ENCODE measurements at places on chromosomes 13 and 19. TPM values are rescaled to one million over a fixed set of nuclear protein-coding genes. Genes with fewer than 3 reads are reported as not detected.

GRCh38 chr13:30526612-30527495 lies 61.1 kb upstream of the HMGB1 start:
- no peak for DNase-seq
- no peaks in the 10 kb centered on the region for H3K36me3 ChIP-seq
- no peak overlapping the region for H3K4me3 ChIP-seq
- H3K27me3 ChIP-seq, result no peaks in the 10 kb centered on the region
- no peak overlapping the region for H3K27ac ChIP-seq

DNA sequence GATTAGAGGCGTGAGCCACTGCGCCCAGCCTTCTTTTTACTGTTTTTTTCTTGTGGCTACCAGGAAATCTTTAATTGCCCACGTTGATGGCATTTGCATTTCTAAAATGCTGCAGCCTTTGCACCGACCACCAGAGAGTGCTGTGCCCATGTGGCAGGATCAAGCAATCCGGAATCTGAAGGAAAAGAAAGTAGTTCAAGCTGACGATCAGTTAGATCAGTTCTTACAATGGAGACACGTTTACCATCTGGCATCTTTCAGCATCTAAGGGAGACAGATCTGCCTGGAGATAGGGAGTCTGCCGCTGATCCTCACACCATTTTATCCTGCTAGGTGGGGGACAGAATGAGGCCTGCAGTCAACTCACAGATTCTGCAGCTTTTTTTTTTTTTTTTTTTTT lies 19.9 kb downstream of the TINCR start:
- no peak overlapping the region for H3K27ac ChIP-seq
- no peak for DNase-seq
- H3K4me1 ChIP-seq, result peaks cover 7% of the 10 kb centered on the region
- H3K4me3 ChIP-seq, result no peak overlapping the region

DNA sequence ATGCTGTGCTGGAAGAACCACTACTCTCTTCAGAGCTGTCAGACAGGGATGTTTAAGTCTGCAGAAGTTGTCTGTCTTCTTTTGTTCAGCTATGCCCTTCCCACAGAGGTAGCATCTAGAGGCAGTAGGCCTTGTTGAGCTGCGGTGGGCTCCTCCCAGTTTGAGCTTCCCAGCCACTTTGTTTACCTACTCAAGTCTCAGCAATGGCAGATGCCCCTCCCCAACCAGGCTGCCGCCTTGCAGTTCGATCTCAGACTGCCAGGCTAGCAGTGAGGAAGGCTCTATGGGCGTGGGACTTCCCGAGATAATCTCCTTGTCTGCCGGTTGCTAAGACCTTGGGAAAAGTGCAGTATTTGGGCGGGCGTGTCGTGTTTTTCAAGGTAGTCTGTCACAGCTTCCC lies 42.1 kb upstream of the UQCRFS1 start:
- H3K27me3 ChIP-seq, result no peaks in the 10 kb centered on the region
- H3K4me3 ChIP-seq, result no peak overlapping the region
- no peaks in the 10 kb centered on the region for H3K36me3 ChIP-seq
- H3K27ac ChIP-seq, result no peak overlapping the region
- DNase-seq, result no peak

RASAL3 gene
- total RNA-seq, result 0.57 TPM

DNA sequence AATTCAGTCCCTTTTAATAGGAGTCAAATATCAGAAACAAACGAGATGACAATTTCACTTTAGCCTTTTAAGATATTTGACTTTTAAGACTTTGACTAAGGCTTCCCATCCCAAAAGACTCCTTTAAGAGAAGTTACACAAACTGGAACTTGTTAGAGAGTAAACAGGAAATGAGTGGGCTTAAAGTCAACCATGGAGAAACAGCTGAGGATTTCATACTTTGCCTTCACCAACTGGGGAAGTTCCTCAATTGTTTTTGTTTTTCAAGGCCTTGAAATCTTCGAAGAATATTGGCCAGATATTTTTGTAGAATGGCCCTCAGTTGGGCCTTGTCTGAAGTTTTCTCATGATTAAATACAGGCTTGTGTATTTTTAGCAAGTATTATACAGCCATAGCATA lies 227.3 kb downstream of the POU4F1 start:
- no peaks in the 10 kb centered on the region for H3K4me1 ChIP-seq
- H3K27ac ChIP-seq, result no peak overlapping the region
- DNase-seq, result no peak
- no peak overlapping the region for H3K4me3 ChIP-seq
- H3K27me3 ChIP-seq, result no peaks in the 10 kb centered on the region

KLK4 gene
- 0.84 TPM for total RNA-seq

- no peak overlapping the region for H3K27ac ChIP-seq
- no peaks in the 10 kb centered on the region for H3K4me1 ChIP-seq
- H3K4me3 ChIP-seq, result no peak overlapping the region
- DNase-seq, result no peak
- H3K36me3 ChIP-seq, result no peaks in the 10 kb centered on the region
Observed at GRCh38 chr13:30038884-30039283, 188.5 kb upstream of the UBL3 start.

RPS28 gene
- 2,379 TPM for total RNA-seq

ZNF574 gene
- total RNA-seq, result 24.6 TPM

- H3K4me3 ChIP-seq, result no peak overlapping the region
- no peak overlapping the region for H3K27ac ChIP-seq
- H3K4me1 ChIP-seq, result no peaks in the 10 kb centered on the region
- no peak for DNase-seq
- H3K27me3 ChIP-seq, result no peaks in the 10 kb centered on the region
Observed at GRCh38 chr13:43608400-43609137, 178.2 kb downstream of the ENOX1 start.

- H3K27ac ChIP-seq, result no peak overlapping the region
- H3K4me3 ChIP-seq, result no peak overlapping the region
- peak; percentile 15 for DNase-seq
- H3K36me3 ChIP-seq, result no peaks in the 10 kb centered on the region
Observed at GRCh38 chr13:98910501-98910951, 67.3 kb downstream of the DOCK9 start.

GRCh38 chr13:60945396-60945795 lies 470.3 kb downstream of the PCDH20 start:
- H3K27me3 ChIP-seq, result no peaks in the 10 kb centered on the region
- no peaks in the 10 kb centered on the region for H3K36me3 ChIP-seq
- no peaks in the 10 kb centered on the region for H3K4me1 ChIP-seq
- no peak overlapping the region for H3K27ac ChIP-seq
- H3K4me3 ChIP-seq, result no peak overlapping the region

GRCh38 chr19:35279985-35280821 lies 2.1 kb upstream of the HAMP start:
- H3K4me1 ChIP-seq, result no peaks in the 10 kb centered on the region
- no peak for DNase-seq
- no peaks in the 10 kb centered on the region for H3K27me3 ChIP-seq
- H3K4me3 ChIP-seq, result no peak overlapping the region

IFNL1 gene
- not detected for total RNA-seq

DNA sequence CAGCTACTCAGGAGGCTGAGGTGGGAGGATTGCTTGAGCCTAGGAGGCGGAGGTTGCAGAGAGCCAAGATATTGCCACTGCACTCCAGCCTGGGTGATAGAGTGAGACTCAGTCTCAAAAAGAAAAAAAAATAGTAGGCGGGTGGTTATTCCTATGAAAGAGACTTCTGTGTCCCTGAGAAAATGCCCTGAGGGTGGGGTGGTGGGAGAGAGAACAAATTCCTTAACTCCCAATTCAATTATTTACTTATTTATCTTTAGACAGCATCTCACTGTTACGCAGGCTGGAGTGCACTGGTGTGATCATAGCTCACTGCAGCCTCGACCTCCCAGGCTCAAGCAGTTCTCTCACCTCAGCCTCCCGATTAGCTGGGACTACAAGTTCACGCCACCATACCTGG lies 10.3 kb upstream of the EEF2 start:
- H3K27ac ChIP-seq, result no peak overlapping the region
- H3K4me3 ChIP-seq, result no peak overlapping the region
- H3K4me1 ChIP-seq, result 0 out of 2 replicates have a peak, but pooled peaks cover 3% of the 10 kb centered on the region
- H3K36me3 ChIP-seq, result no peaks in the 10 kb centered on the region
- no peak for DNase-seq
- H3K27me3 ChIP-seq, result no peaks in the 10 kb centered on the region

PALM3 gene
- 3.3 TPM for total RNA-seq

GRCh38 chr13:75764251-75764925 lies 128.3 kb downstream of the LMO7 start:
- H3K4me1 ChIP-seq, result no peaks in the 10 kb centered on the region
- H3K27me3 ChIP-seq, result no peaks in the 10 kb centered on the region
- H3K36me3 ChIP-seq, result no peaks in the 10 kb centered on the region
- no peak overlapping the region for H3K4me3 ChIP-seq

All from HCT116 (cell line).